Amniotic epithelial cell (primary cell): ENCODE measurements at places on chromosomes 5 and 9.

- no peak for DNase-seq
Measured at GRCh38 chr9:133612816-133613215, 3.6 kb upstream of the FAM163B start.

- no peak for DNase-seq
Measured at GRCh38 chr9:133591985-133592384, 17.2 kb downstream of the FAM163B start.

DNA sequence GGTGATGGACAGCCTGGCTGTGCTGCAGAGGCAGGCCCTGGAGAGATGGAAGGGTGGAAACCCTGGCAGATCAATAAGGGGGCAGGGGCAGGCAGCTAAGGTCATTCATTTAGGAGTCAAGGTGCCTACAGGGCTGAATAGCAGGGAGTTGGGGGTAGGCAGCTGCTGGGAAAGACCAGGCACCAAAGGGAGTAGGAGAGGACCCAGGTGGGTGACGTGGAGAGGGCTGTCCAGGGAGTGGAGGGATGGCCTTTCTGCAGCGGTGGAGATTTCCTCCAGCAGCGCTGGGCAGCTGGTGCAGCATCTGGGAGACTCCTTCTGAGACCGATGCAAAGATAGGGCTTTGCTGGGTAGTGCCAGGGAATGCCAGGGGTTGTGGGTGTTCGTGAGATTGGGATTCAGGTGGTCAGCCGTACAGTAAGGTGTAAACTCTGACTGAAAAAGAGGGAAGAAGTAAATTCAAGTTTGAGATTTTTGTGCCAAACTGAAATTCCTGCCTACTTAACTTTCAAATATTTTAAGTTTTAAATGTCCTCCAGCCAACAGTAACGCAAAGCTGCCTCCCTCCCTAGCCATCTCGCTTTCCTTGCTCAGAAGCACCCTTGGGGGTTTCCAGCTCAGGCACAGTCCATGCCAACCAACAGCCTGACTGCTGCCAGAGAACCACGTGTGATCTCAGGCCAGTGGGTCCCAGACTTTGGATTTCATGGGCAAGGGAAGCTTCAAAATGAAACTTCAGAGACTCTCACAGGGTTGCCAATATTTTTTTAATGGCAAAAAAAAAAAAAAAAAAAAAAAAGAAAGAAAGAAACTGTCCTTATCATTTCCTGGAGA, 18.6 kb upstream of the ANGPTL2 start:
- DNase-seq, result no peak

GRCh38 chr5:51599587-51599986, 216.3 kb downstream of the ISL1 start:
- DNase-seq, result no peak

DNA sequence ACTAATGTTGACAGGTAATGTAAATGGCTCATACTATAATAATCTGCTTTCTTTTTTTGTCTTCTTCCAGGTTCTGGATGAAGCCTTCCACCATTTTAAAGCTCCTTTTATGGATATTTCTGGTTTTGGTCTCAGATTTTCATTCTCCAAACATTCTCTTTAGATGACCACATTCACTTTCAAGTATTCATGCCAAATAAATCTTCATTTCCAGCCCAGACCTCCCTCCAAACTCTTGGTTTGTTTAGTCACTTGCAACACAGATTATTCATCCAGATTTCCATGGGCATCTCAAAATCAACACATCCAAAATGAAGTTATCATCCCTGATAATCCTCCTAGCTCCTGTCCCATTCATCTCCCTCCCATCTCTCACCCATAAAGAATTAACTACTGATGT, 40.3 kb upstream of the SVEP1 start:
- DNase-seq, result peak; percentile 69
